ENCODE measurements at places on chromosomes 6 and 20.
A peak's percentile ranks its signal among the peaks of the same experiment; 100 is the strongest.

- DNase-seq = peak; percentile 4
Measured at GRCh38 chr6:141260627-141261015, 872.1 kb upstream of the GJE1 start.

DNA sequence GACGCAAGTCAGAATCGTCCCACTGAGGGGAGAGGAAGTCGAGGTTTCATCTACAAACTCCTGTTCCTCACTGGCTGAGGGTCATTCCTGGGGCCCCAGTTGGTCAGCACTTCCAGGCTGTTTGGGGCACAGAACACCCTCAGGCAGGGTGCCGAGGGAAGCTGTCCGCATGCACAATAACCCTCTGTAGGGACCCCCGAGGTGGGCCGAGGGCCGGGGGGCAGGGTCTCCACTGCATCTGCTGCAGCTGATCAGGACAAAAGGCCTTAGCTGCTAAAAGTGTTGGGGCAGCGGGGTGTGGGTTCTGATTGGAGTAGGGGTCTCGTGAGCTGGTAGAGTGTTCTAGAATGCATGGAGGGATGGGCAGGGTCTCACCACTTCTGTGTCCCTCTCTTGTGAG, 125.1 kb downstream of the TOX2 start:
- DNase-seq = no peak

GRCh38 chr6:140956571-140957369, 1176.0 kb upstream of the GJE1 start:
- no peak for DNase-seq

GRCh38 chr6:27650620-27651370, 177.9 kb upstream of the ZNF184 start:
- DNase-seq = peak; percentile 22

- no peak for DNase-seq
Measured at GRCh38 chr6:1334684-1335083, 22.8 kb downstream of the FOXQ1 start.

DNA sequence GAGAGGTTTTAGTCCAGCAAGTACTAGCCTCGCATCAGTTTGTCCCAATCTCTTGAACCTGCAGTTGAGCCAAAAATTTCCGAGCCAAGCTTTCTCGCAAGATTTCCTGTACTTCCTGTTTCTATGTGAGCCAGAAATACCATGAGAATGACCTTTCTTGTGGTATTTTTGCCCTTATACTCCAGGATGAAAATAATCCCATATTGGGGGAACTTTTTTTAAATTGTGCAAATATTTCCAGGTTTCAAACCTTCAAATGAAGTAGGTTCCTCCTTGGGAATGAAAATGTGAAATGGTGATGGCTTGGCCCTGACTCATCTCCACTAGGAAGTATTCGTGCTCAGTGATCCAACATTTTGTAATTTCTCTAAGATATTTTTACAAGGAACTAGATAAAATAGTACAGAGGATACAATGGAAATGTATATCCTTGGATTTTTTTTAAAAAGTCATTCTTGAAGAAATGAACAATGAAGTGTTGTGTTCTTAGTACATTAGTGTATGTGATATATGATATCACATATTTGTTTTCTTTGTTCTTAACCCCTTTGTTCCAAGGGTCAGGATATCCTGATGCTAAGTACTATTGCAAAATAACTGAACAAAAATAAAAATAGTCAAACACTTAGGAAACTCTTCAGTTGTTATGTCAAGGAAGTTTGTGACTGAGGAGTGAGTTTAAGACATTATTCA, 184.0 kb downstream of the PDE7B start:
- DNase-seq = no peak

GRCh38 chr6:41040101-41040939, 1.3 kb upstream of the UNC5CL start:
- no peak for DNase-seq

DNA sequence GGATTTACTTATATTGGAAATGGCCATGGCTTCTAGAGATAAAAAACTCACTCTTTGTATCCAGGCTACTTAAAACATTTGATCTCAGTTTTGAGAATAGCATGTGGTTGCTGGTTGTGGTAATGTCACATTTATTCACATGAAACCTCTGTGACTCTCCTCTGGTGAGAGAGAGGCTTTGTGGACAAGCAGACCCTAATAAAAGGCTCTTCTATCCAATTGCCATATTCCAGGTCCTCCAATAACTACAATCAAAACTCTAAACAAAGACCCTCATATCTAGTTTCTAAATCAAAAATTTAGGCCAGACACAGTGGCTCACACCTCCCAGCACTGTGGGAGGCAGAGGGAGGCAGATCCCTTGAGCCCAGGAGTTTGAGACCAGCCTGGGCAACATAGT, 176.3 kb upstream of the LAMP5 start:
- no peak for DNase-seq

GRCh38 chr6:130838951-130839350, 11.7 kb downstream of the SMLR1 start:
- no peak for DNase-seq

DNA sequence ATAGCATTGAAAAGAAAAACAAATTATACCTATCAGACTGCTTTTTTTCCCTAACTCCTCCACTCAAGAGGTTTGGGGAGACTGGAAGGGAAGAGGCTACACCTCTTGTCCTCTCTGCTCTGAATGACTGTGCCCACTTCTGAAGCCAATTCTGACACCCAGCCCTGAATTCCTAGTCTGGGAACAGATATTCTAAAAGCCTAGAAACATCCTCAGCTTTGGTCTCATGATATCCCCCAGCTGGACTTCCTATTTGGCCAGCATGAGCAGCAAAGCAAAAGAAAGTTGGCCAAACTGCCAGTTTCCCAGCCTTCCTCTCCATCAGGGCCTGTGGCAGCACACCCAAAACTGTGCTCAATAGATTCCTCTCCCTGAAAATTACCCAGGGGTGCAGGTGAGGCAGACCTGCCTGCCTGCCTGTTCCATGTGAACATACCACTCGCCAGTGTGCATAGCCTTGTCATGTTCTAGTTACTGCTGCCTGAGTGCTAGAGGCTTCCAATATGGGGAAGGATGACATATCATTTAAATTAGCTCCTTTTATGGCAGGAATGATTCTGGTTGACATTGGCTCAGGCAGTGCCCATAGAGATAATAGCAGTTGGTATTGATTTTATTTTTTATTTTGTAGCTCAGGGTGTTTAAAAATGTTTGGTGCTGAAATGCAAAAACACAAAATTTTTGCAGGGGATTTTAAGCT, 152.1 kb upstream of the RIN2 start:
- DNase-seq = no peak

DNA sequence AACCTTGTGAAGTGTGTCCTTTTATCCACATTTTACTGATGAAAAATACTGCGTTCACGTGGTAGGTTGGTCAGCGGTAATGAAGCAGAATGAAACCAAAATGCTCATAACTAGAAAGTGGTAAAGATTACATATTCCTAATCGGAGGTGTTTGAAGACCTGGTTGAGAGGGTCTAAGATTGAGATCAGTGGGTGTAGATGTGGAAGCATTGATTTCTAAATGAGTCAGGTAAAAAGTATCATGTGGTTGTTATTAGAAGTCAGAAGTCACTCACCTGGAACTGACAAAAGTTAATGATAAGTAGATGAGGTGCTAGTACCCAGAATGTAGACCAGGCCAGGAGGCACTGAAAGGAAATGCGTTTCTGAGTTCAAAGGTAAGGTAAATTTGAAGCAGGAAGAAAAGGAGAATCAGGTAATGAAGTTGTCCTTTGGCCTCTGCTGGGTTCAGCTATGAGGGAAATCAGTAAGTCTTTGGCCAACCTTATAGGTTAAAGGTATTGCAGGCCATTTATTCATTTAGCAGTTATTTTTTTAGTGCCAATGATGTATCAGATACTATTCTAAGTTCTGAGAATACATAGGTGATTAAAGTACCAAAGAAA, 31.2 kb downstream of the FAM83B start:
- no peak for DNase-seq

DNA sequence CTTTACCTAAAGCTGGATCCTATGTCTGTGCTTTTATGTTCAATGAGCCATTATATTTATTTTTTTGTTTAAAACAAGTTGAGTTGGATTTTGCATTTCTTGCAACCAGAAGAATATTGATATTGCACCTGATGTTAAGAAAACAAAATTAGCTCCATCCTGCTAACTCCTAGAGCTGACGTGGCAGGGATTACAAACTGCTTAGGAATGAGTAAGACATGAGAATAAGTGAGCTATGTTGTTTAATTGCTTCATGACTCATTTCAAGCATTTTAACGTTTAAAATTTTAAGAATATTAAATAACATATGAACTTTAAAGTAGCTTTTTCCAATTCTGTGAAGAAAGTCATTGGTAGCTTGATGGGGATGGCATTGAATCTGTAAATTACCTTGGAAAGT, 663.5 kb downstream of the EPM2A start:
- DNase-seq = no peak

GRCh38 chr20:51001430-51002265, 21.3 kb downstream of the KCNG1 start:
- no peak for DNase-seq

DNA sequence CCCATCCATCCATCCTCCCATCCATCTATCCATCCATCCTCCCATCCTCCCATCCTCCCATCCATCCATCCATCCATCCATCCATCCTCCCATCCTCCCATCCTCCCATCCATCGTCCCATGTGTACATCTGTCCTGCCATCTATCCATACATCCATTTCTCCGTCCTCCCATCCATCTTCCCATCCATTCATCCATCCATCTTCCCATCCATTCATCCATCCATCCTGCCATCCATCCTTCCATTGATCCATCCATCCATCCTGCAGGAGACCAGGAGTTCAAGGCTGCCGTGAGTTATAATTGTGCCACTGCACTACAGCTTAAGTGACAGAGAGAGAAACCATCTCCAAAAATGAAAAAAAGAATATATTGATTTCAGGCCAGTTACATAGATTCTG, 356.5 kb downstream of the CDH26 start:
- DNase-seq = no peak

DNA sequence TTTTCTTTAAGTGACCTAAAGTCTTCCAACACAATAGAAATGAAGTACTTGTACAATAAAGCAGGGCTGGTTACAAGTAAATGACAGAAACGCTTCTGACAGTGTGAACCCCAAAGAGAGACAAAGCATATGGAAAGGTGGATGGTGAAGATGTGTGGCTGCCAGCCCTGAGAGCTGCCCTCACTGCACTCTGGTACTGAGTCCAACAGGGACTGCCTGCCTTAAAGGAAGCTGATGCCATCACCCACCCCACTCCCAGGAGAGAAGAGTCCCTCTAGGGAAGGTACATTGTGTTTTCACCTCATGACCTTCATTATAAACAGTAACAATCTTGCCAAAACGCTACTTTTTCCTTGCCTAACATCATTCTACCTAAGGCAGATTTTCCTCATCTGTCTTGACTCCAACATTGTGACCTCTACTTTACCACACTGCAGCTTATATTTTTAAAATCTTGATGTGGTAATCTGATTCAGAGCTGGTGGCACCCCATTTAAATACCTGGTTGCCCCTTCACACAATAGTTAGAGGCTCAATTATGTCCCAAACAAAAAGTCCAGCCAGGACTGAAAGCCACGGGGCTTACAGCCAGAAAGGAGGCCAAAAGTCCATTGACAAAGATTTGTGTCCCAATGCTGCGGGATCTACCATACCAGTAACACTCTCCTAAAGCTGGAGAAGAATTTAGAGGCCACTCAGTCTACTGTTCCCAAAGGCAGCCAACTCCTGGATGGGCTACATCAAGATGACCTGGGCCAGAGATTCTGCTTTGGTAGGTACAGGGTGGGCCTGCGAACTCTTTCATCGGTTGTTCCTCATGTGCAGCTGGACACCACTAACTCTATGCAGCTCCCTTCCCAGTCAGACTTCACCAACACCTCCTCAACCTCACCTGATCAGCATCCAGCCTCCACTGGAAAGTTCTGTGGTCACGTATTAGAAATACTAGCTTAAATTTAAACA, 4.4 kb downstream of the APMAP start:
- DNase-seq = no peak

- DNase-seq = peak; percentile 16
Measured at GRCh38 chr6:159540152-159540551, 152.9 kb downstream of the SOD2 start.

GRCh38 chr6:87645080-87645479, 55.1 kb downstream of the ORC3 start:
- no peak for DNase-seq

DNA sequence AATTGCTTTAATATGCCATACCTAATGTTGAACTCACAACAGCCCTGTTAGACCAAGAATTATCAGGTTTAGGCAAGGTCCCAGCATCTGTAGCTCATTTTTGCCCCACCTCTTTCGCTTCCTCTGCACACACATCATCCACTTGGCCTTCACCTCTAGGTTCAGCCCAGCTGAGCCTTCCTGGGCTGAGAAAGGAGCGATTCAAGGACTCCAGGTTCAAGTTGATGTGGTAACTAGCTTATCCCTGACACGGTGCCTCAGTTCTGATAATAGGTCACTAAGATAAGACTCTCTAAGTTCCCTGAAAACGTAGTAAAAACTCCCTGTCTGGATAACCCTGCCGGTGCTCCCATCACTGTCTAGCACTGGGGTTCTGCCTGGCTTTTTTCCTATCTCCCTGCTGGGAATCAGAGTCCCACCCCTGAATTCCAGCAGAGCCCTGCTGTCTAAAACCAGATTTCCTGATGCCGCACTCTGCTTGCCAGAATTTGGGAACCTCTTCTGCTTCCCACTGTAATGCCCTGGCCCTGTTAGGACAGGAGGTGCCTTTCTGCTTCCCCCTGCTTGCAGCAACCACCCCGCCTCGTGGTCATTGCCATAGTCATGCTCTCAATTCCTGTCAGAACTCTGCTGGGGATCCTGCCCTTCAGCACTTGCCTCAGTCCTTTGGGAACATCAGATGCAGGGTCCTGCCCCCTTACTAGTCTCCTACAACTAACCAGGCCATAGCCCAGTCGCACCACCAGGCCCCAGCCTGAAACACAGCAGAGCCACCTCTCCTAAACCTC, 47.6 kb downstream of the ALDH8A1 start:
- no peak for DNase-seq

- DNase-seq = no peak
Measured at GRCh38 chr6:36976007-36976264, 10.1 kb downstream of the MTCH1 start.

- no peak for DNase-seq
Measured at GRCh38 chr6:88775866-88776571, 187.4 kb downstream of the RNGTT start.

- no peak for DNase-seq
Measured at GRCh38 chr6:31096215-31096614, 16.2 kb downstream of the C6orf15 start.

GRCh38 chr6:15073344-15073789, 172.5 kb upstream of the JARID2 start:
- DNase-seq = no peak

GRCh38 chr6:100488244-100488643, 23.5 kb upstream of the SIM1 start:
- DNase-seq = no peak

DNA sequence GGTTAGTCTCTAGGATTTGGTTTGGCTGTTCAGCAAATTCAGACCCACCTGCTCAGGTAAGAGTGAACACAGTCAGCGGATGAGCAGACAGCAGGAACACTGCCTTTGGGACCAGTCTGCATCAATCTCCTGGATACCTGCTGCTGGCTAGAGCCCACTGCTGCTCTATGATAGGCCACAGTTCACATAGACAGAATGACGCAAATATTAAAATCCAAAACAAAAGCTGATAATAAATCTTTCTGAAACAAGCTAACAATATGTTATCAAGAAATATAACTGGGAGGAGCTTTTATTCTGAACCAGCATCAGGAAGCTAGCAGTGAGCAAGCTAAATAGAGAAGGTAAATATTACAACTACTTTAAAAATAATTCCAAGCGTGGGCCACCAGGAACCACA, at the start of gene TAAR1:
TAAR1 (minus strand) TSS at position 101 of the 400 bp plus-strand sequence. CDS start 13,179 bp downstream, outside the sequence.
- no peak for DNase-seq

Data from SK-N-DZ (cell line).